Activated naive CD8-positive, alpha-beta T cell treated with anti-CD3 and anti-CD28 coated beads, Interleukin-2, amount 10 ng/mL, durations not matched to agents 7 days and 5 days (primary cell): ENCODE measurements at places on chromosomes 5 and 9. TPM values are rescaled to one million over a fixed set of nuclear protein-coding genes. Genes with fewer than 3 reads are reported as not detected.

GRCh38 chr9:2116073-2116472, 100.9 kb downstream of the SMARCA2 start:
- H3K36me3 ChIP-seq = peaks cover 24% of the 10 kb centered on the region
- DNase-seq = no peak
- H3K4me3 ChIP-seq = no peak overlapping the region
- H3K27ac ChIP-seq = no peak overlapping the region

- no peak overlapping the region for H3K4me3 ChIP-seq
- peaks cover 9% of the 10 kb centered on the region for H3K4me1 ChIP-seq
- no peaks in the 10 kb centered on the region for H3K36me3 ChIP-seq
These were observed 167.0 kb upstream of the ZNF618 start for GRCh38 chr9:113708821-113709713.

DNA sequence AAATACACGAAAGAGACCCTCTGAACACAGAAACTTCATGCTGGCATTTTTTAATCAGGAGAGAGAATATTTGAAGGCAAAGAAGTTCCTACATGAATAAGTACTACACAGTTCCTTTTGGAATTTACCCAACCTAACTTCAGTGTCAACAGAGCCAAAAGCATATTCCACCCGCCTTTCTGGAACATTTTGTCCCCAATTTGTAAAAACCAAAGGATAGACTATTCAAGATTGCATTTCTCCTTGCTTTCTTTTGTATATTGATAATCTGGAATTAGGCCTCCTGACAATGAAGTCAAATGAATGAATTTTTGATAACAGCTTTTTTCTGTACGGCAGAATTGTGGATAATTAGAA, 39.4 kb upstream of the TRAF1 start:
- no peaks in the 10 kb centered on the region for H3K4me1 ChIP-seq
- H3K4me3 ChIP-seq = no peak overlapping the region
- H3K27me3 ChIP-seq = peaks cover 10% of the 10 kb centered on the region
- H3K27ac ChIP-seq = no peak overlapping the region

DNA sequence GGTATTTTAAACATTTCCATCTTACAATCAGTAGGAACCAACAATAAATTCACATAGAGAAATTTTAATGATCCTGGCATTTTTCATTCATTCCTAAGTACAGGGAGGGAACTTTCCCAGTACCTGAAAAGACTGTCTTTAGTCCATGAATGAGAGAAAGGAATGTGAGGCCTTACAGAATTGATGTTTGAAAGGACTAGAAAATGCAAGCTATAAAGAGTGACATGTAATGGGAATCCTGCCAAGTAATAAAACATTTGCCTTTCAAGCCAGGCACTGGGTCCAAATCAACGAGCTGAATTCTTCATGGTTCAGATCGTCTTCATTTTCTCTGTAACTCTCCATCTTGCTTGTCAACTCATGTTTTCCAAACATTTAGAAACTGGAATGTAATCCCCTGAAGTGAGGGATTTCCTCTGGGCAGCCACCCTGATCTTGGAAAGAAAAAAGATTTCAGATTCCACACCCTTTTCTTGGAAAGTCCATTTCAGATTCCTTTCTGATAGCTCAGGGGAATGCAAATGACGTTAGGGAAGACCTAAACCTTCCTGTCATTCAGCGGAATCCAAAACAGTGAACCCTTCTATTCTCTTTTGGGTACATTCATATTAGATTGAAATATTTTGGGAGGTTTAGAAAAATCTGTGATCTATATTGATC, 315.8 kb downstream of the SH3GL2 start:
- H3K4me1 ChIP-seq = no peaks in the 10 kb centered on the region
- H3K4me3 ChIP-seq = no peak overlapping the region
- DNase-seq = no peak
- H3K27ac ChIP-seq = no peak overlapping the region

- H3K27me3 ChIP-seq = no peaks in the 10 kb centered on the region
- peaks cover 14% of the 10 kb centered on the region for H3K36me3 ChIP-seq
- H3K4me1 ChIP-seq = no peaks in the 10 kb centered on the region
- no peak for DNase-seq
- no peak overlapping the region for H3K4me3 ChIP-seq
- no peak overlapping the region for H3K27ac ChIP-seq
These were observed 143.7 kb downstream of the ARHGAP26 start for GRCh38 chr5:142913728-142914338.

DNA sequence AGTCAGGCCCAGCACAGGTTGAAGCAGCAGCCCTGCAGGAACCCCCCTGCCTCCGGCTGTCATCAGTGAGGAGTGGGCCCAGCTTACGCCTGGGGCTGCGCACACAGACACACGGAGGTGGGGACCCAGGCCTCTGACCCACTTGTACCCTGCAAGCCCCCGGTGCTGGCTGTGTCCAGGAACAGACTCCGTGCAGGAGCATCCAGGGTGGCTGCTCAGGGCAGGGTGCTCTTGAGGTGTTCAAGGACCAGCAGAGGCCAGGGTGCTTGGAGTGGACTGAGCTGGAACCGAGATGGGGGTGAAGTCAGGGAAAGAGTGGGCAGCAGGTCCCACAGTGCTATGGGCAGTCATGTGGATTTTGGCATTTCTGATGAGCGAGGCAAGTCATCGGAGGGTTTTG, 199.5 kb downstream of the CACNA1B start:
- H3K27me3 ChIP-seq = peaks cover 2% of the 10 kb centered on the region
- DNase-seq = no peak
- H3K4me3 ChIP-seq = no peak overlapping the region
- H3K27ac ChIP-seq = no peak overlapping the region

DNA sequence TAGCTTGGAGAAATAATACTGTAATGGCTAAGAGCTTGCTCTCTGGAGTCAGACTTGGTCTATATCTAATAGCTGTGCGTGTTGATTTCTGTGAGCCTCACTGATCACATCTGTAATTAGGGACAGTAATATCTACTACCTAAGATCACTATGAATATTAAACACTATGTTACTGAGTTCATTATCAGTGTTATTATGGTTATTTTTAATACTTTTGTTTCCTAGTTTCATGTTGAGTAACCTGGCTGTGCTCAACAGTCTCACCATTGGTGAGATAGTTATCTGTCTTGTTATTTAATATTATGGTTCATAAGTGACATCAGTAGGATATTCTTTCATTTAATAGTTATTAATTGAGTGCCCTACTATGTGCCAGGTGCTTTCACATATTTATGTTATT, 22.4 kb upstream of the CAVIN4 start:
- H3K4me3 ChIP-seq = no peak overlapping the region
- H3K27ac ChIP-seq = no peak overlapping the region
- no peaks in the 10 kb centered on the region for H3K36me3 ChIP-seq
- no peaks in the 10 kb centered on the region for H3K4me1 ChIP-seq
- peaks cover 3% of the 10 kb centered on the region for H3K27me3 ChIP-seq

DNA sequence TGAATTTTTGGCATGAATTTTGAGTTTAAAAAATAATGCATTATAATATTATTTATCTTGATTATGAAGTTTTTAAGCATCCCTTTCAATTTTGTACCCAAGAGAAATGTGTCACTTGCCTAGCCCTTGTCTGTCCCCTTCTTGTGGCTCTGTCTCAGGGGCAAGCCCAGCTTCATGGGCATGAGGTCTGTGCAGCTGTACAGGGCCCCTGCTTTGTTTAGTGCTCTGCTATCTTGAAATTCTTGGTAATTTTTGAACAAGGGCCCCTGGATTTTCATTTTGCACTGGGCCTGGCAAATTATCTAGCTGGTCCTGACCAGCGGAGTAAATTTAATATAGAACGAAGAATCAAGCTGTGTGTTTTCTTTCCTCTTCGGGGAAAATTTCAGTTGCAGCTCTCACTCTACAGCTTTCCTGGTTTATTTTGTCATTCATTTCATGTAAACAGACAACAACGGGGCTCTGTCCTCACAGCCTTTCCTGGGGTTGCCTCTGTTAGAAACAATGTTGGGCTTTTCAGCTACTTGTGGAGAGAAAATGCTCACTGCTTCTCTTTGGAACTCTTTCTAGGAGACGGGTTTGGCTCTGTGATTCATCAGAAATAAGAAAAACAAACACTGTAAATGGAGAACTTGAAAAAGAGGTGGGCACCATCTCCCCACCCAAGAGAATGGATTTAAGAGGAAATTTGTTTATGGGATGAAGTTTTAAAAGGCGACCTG, 41.1 kb downstream of the LIX1 start:
- no peaks in the 10 kb centered on the region for H3K4me1 ChIP-seq
- no peak overlapping the region for H3K4me3 ChIP-seq

DNA sequence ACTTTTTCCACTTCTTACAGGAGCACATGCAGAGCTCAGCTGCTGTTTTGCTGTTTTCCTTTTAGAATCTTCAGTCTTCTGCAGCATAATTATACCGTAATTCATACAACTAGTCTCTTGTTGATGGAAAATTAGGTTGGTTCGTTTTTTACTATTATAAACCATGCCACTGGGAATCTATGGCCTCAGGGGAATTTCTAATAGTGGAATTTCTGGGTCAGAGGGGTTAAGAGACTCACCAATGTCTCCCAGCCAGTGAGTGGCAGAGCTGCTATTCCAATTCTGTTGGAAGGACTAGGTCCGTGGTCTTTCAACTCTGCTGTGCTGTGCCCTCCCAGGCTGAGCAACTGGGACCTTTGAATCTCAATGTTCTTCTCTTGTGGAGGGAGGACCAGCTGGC, 282.5 kb downstream of the ZSWIM6 start:
- H3K4me3 ChIP-seq = no peak overlapping the region
- no peaks in the 10 kb centered on the region for H3K36me3 ChIP-seq
- DNase-seq = no peak
- no peak overlapping the region for H3K27ac ChIP-seq
- H3K27me3 ChIP-seq = peaks cover 7% of the 10 kb centered on the region

- H3K4me3 ChIP-seq = peak overlapping the region; percentile 25
- no peak overlapping the region for H3K27ac ChIP-seq
- no peaks in the 10 kb centered on the region for H3K27me3 ChIP-seq
- peaks cover 13% of the 10 kb centered on the region for H3K4me1 ChIP-seq
- no peaks in the 10 kb centered on the region for H3K36me3 ChIP-seq
These were observed 209.6 kb upstream of the SLC30A5 start for GRCh38 chr5:68884144-68884754.

GRCh38 chr5:143877196-143877595, 65.2 kb downstream of the HMHB1 start:
- H3K27me3 ChIP-seq = no peaks in the 10 kb centered on the region
- peaks cover 2% of the 10 kb centered on the region for H3K36me3 ChIP-seq
- H3K4me1 ChIP-seq = no peaks in the 10 kb centered on the region
- no peak overlapping the region for H3K4me3 ChIP-seq

The PCDHB12 gene
- not detected for total RNA-seq

The RNF208 gene
- total RNA-seq = 5.0 TPM
